ENCODE measurements at places on chromosomes 1 and 21. TPM values are rescaled to one million over a fixed set of nuclear protein-coding genes. Genes with fewer than 3 reads are reported as not detected.
A peak's percentile ranks its signal among the peaks of the same experiment; 100 is the strongest.

The HRNR gene
- polyA plus RNA-seq, result not detected

- peak; percentile 55 for DNase-seq
Measured at GRCh38 chr1:7680207-7680954, 90.7 kb upstream of the VAMP3 start.

GRCh38 chr21:38832664-38833063, 26.9 kb downstream of the ETS2 start:
- DNase-seq, result no peak

- no peak for DNase-seq
Measured at GRCh38 chr1:64536836-64537490, 67.0 kb downstream of the CACHD1 start.

- no peak for DNase-seq
Measured at GRCh38 chr21:41725421-41726031, 41.3 kb downstream of the RIPK4 start.

- DNase-seq, result no peak
Measured at GRCh38 chr1:56432166-56432971, 147.0 kb downstream of the PLPP3 start.

GRCh38 chr1:66359269-66359668, 174.7 kb upstream of the SGIP1 start:
- DNase-seq, result no peak

GRCh38 chr1:92910081-92910480, 51.2 kb downstream of the DIPK1A start:
- DNase-seq, result no peak

DNA sequence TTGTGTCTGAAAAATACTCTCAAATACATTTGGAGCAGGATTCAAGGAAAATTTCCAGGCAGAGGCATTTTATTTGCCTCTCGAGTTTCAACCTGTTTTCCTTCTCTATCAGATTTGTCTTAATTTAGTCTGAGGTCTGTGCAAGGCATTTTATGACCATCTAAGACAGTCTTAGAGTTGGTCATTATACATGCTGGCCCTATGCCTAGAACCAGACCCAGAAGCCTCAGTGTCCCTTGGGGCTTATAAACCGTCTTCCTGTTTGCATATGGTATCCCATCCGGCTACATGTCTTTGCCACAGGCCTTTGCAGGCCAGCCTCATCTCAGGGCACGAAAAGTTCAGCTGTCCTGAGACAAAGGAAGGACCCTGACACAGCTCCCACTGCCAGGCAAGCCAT, 346.1 kb downstream of the SIPA1L2 start:
- no peak for DNase-seq

The RABGGTB gene
- 12.1 TPM for polyA plus RNA-seq

The SPRR3 gene
- polyA plus RNA-seq, result not detected

The SLAMF8 gene
- polyA plus RNA-seq, result not detected

GRCh38 chr1:1003618-1004419, 3.9 kb upstream of the HES4 start:
- no peak for DNase-seq

DNA sequence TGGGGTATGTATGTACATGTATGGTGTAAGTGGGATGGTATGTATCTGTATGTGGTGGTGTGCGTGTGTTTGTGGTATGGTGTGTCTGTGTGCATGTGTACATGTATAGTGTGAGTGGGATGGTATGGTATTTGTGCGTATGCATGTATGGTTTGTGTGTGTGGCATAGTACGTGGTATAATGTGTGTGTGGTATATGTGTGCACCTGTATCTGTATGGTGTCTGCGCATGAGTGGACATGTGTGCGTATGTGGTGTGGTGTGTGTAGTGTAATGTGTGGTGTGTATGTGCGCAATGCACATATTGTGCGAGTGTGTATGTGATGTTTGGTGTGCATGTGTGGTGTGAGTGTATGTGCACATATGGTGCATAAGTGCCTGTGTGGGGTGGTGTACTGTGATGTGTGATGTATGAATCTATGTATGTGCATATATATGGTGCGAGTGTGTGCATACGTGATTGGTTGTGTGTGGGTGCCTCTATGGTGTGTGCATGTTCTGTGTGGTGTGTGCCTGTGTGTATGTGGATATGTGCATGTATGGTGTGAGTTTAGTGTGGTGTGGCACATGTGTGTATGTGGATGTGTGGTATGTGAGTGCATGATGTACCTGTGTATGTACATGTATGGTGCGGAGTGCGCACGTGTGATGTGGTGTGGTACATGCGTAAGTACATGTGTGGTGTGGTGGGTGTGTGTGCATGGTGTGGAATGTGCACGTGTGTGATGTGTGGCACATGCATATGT, 38.8 kb downstream of the WDR4 start:
- DNase-seq, result no peak

GRCh38 chr1:155360051-155360450, 39.4 kb downstream of the RUSC1 start:
- DNase-seq, result no peak

The C1orf167 gene
- not detected for polyA plus RNA-seq

DNA sequence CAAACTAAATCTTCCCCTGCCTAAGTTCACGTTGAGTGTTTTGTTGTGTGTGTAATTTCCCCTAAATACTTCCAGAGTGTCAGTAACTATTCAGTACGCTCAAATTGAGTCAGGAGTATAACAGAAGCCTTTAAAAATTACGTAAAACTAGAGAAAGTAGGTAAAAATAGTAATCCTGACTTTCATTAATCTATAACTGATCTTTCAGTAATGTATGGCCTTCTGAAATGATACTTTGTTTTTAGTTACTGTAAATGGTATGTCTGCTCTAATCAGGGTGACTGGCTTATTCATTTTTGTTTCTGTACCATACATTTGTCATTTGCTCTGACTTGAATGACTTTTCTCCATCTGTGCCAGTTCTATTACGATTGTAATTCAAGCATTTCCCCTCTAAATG, 29.4 kb downstream of the MIER1 start:
- no peak for DNase-seq

- no peak for DNase-seq
Measured at GRCh38 chr1:162889989-162890388, 29.0 kb upstream of the CCDC190 start.

DNA sequence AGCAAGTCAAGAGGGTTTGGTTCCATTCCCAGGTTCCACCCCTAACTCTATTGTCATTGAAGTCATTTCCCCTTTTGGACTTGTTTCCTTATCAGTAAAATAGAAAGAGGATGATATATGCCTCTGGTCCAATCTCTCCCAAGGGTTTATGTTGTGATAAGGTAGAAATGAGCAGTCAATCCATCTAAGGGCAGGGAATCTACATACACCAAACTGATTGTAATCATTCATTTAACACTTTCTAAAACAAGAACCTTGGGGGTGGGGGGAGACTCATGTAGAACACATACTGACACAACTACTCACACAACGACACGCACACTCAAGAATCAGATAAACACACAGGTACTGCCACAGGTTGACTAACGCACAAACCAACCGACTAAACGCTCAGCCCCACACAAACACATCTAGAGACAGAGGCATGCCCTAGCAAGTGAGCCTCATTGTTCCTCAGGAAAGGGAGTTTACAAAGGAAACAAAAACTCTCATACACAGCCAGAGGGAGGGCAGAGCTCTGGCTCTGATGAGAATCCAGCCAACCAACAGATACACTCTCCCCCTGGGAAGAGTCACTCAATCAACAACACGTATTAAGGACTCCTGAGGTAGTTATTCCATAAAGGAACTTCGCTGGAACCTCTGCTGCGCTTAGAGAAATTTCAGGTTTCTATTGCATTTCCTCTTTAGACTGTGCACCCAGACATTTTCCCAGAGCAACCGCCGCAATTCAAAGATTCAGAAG, 1.0 kb downstream of the F11R start:
- DNase-seq, result no peak

GRCh38 chr21:34702341-34703170, 33.8 kb downstream of the CLIC6 start:
- DNase-seq, result no peak

- peak; percentile 63 for DNase-seq
Measured at GRCh38 chr1:31848381-31848897, 32.6 kb upstream of the SPOCD1 start.

- DNase-seq, result no peak
Measured at GRCh38 chr1:192489047-192489446, 86.5 kb upstream of the RGS1 start.

GRCh38 chr1:58220836-58221472, 325.6 kb downstream of the OMA1 start:
- DNase-seq, result no peak

DNA sequence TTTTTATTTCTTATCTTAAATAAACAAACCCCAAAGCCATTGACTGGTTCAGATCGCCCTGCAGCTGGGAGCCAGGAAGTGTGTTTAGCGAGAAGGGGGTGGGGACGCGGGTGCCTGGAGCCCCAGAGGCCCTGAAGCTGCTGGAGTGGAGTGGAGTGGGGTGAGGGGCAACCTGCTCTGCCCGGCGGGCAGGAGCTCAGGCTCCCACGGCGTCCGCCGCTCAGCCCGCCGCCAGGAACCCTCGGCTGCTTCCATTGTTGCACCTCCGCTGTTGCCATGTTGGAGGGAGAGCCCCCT, 673 bp downstream of the PIK3C2B start:
- DNase-seq, result peak; percentile 64

DNA sequence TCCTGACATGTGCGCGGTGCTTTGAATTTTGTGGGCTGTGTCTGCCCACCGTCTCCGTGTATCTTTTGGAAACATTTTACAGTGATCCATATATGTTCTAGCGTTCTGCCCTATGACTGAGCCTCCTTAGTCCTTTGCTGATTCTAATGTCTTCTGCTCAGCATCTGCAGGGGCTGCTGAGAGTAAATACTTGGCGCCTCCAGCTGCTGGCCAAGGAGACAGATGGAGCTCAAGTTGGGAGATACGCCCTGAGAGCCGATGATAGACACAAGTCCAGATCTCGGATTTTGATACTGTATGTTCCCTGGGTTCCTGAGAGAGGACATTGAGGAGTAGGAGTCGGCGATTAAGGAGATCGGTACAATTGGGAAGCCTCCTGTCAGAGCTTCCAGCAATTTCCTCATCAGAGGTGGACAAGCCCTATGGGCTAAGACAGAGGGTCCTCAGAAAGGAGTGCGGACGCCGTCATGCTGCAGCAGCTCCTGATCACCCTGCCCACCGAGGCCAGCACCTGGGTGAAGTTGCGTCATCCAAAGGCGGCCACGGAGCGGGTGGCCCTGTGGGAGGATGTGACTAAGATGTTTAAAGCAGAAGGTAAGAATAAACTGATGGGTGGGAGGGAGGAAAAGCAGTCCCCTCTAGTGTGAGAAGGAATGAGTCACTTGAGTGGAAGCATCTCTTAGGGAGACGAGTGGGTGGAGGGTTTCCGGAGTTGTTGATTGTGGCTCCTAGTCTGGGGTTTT, 390 bp downstream of the ZFP69B start:
- DNase-seq, result peak; percentile 72

DNA sequence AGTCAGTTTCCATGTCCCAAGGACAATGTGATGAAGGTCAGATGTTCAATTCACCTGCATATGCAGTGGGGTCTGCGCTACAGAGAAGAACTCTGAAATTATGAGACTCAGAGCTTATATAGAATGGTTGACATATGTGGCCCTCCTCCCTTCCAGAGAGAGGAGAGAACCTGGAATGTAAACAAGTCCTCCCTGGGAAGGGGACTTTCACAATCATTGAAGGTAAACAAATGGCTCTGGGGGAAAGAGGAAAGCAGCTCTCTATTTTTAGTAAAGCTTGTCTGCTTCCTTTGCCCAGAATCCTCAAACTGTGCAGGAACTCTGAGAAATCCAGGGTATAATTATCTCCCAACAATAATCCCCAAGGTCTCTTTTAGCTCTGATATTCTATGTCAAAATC, 9.8 kb downstream of the OVGP1 start:
- DNase-seq, result no peak

The RAB42 gene
- polyA plus RNA-seq, result not detected

GRCh38 chr1:7587108-7587772, 183.9 kb upstream of the VAMP3 start:
- DNase-seq, result no peak

GRCh38 chr1:21338573-21339355, 48.5 kb upstream of the ECE1 start:
- no peak for DNase-seq

DNA sequence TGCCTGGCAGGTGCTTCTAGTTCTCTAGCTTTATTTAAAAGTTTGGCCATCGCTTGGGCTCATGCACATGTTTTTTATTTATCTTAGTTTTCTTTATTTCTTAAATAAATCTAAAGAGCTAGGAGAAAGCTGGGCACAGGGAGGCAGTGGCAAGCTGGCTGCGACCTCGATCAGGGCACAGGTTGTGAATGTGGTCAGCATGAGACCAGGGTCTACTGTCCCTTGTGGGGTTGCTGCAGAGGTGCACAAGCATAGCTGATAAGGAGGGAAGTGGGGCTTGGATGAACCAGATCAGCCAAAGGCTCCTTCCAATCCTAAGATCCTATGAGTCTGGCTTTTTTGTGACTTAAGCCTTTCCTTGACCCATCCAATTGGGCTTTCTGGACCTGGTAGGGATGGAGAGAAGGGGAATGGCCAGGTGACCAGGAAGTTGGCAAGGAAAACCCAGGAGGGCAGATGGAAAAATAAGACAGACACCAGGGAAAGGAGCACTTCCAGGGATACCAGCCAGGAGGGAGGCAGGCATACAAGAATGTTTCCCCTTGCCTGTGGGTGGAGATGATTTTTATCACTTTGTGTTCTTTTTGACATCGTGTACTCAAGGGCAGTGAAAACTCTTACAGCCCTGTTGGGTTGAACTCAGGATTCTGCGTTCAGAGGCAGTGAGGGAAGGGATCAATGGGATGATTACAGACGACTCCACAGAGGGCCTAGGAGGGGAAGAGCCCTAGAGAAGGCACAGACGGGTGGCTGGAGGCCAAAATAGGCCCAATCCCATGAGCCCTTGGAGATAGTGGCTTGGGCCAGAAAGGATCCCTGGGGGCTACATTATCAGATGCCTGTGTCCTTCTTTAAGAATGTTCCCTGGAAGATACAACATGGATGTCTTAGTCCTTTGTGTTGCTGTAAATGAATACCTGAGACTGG, 8.5 kb downstream of the CYP4B1 start:
- no peak for DNase-seq

DNA sequence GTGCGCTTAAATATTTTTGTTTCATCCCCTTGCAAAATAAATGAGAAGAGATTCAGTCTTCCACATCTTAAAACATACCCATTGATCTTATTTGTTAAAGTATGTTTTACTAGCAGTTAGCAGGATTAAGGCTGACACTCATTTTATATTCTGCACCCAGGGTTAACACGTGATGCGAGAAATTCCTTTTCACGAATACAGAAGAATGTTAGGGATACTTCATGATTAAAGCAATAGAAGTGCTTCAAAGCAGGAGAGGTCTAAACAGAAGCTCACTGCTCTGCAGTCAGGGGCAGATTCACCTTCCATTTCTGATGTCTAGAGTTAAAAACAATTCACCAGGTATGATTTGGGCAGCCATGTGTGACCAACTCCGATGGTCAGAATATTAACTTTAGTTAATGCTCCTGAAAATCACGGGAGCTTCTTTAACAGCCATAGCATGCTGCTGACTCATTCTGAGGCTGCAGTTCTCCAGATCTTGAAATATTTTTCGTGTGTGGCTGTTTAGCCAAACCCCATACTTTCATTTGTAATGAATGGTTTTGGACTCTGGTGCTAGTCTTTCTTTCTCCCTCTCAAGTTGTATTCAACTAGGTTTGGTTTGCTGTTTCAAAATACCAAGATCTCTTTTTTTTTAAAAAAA, 19.7 kb downstream of the BCAR3 start:
- DNase-seq, result no peak
